ENCODE measurements at places on chromosomes 13 and 19.
A peak's percentile ranks its signal among the peaks of the same experiment; 100 is the strongest.

- no peak for DNase-seq
Observed at GRCh38 chr13:114020750-114021463, 47.0 kb upstream of the C13orf46 start.

GRCh38 chr19:5914358-5914774, 312 bp downstream of the CAPS start:
- no peak for DNase-seq

DNA sequence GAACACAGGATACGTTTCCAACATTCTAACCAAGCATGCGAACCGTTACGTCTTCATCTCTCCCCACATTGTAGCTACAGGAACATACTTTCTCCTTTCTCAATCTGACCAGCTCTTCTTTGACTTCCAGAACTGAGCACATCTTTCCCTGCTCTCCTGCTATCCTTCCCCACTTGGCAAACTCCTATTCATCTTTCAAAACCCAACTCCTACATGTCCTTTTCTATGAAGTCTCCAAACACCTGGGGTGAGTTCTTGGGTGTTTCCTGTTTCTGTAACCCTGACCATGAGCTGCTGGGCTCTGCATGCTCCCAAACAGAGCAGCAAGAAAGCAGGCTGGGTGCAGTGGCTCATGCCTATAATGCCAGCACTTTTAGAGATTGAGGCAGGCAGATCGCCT, 6.6 kb downstream of the ACER1 start:
- DNase-seq, result no peak

- no peak for DNase-seq
Observed at GRCh38 chr13:93260591-93260990, 34.0 kb downstream of the GPC6 start.

- no peak for DNase-seq
Observed at GRCh38 chr19:2014131-2014571, 1.4 kb downstream of the BTBD2 start.

- DNase-seq, result peak; percentile 96
Observed at GRCh38 chr19:44356383-44357111, at the start of gene ZNF112. TSS of gene ZNF112 (minus strand) at chr19:44356680. CDS start at chr19:44340539, 16,141 bp downstream.

DNA sequence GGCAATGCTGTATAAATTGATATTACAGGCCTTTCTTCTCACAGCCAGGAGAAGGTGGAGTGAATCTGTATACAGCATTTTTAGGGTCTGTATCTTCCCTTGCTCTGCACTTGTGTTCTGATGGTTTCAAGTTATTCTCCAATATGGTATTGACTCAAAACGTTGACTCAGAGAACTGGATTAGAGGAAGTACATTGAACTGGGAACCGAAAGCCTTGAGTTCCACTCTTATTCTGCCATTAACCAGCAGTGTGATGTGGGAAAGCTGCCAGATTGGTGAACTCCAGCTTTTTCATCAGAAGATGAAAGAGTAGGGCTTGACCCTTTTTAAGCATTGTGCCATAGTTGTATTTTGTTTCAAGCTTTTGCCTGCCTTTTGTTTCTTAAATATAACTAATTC, 167.7 kb downstream of the SPRY2 start:
- no peak for DNase-seq

- no peak for DNase-seq
Observed at GRCh38 chr13:91655731-91656130, 257.3 kb downstream of the GPC5 start.

DNA sequence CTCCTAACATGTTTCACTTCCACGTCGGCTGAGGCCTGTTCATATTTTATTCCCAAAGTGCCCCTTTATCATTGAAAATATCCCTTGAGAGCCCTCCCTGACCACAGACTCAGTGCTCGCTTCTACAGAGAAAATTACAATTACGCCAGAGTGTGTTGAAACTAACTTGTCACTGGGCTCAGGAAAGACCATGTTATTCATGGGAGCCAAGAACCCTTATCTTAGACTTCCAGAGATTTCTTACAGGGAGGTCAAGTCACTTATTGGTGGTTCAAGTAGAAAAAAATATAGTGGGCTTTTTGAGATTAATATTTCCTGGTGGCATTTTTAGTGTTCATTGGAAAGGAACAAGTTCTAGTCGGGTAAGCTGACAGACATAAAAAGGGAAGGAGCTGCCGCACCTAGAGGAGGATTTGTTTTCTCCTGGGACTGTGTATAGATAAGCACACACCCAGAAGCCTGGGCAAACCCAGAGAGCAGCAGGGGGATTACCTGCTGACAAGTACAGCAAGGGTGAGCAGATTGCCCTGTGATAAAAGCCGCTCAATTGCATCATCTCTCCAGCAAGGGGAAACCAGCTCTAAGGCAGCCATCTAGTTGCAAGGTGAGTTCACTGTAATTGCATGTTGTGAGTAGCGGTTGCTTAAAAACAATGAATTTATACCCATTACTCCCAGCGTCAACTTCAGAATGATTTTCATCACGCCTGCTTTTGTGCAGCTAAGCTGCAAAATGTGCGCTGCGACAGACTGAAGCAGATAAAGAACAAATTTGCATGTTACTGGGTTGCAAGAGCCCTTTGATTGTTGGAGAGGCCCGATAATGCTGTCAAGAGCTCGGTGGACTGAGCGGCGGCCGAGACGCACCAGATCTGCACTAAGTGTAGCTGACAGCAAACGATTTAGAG, 46.2 kb downstream of the DCT start:
- DNase-seq, result no peak

- no peak for DNase-seq
Observed at GRCh38 chr13:108948251-108948671, 318.9 kb downstream of the MYO16 start.

- DNase-seq, result no peak
Observed at GRCh38 chr13:113565526-113566226, 18.9 kb upstream of the TFDP1 start.

GRCh38 chr19:47608969-47609905, at the start of gene BICRA:
TSS of gene BICRA (plus strand) at chr19:47609134. CDS start at chr19:47673575, 64,441 bp downstream.
- peak; percentile 53 for DNase-seq

DNA sequence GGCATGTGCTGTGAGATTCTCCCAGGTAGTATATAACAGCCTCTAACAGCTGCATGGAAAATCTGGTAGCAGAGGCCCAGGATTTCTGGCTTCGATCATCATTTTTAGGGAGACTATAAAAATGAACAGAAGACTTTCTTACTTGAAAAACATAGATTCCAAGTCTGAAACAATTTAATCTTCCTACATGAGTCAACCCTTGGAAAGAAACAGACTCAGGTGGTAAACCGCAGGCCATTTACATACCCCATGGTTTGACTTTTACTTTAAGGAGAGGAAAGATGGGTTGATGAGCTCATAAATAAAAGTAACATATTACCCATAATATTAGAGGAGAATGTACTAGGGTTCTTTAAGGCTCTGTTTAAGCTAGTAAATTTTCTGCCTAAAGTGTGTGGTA, 121.6 kb downstream of the CYSLTR2 start:
- no peak for DNase-seq

DNA sequence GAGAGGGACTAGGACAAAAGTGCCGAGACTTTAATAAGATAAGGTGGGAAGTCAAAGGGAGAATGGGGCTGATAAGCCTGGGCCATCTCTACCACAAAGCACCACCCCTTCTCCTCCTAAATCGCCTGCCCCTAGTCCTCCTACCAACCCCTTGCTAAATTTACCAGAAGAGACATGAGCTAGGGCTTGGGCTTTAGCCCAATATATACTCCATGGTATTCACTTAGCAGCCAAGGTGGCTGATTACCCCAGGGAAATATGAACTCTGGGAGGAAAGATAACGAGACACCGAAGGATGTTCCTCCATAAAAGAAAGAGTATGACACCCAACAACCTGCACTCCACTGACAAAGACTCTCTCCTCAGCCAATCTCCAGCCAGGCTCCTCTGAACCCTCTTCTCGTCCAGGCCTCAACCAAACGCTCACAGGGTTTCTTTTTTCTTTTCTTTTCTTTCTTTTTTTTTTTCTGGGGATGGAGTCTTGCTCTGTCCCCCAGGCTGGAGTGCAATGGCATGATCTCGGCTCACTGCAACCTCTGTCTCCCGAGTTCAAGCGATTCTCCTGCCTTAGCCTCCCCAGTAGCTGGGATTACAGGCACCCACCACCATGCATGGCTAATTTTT, 610.2 kb downstream of the UQCRFS1 start:
- DNase-seq, result no peak

DNA sequence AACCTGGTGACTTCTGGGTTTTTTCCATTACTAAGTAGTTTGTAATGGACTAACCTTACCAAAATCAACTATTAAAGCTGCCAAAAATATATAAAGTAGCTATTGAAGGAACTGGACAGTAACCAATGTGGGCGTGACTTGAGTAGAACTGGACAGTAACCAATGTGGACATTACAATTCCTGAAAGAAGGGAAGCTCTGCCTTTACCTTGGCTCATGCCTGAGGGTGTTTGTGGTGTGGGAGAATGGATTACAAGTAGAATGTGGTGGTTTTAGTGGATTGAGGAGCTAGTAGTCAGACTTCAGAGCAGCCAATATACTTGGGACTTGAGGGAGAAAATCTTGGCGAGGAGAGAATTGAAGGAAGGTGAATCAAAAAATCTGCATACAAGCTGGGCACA, 17.5 kb downstream of the LRRC63 start:
- no peak for DNase-seq

DNA sequence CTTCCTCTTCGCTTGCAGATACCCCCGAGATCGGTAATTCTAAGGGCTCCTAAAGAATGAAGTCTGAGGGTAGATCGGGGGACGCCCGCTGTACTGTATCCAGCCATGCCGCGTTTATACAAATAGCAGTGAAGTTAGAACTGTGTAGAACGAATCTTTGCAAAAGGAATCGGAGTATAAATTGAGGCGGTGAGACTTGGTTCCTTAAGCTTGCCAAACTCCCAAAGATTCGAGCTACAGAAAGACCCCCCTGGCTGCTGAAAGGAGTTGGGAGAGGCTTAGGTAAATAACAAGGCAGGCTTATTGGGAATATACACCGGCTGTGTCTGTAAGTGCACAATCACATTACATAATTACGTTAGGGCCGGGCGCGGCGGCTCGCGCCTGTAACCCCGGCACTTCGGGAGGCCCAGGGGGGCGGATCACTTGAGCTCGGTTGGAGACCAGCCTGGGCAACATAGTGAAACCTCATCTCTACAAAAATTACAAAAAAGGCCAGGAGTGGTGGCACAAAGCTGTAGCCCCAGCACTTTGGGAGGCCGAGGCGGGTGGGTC, 12.2 kb downstream of the TMEM160 start:
- DNase-seq, result no peak

- no peak for DNase-seq
Observed at GRCh38 chr19:40697007-40697406, 6.6 kb upstream of the NUMBL start.

DNA sequence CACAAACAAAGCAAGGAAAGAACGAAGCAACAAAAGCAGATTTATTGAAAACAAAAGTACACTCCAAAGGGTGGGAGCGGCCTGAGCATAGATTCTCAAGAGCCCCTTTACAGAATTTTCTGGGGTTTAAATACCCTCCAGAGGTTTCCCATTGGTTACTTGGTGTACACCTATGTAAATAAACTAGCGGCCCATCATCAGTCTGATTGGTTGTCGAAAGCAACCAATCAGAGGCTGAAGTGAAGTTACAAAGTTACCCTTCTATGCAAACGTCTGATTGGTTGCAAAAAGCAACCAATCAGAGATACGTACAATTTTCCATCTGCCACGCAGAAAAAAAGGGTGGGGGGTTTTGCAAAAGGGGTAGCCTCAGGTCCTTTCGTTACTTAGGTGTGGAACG, 96.3 kb upstream of the UBAC2 start:
- DNase-seq, result no peak
